ENCODE measurements at places on chromosomes 3 and 15. TPM values are rescaled to one million over a fixed set of nuclear protein-coding genes. Genes with fewer than 3 reads are reported as not detected.

Gene TFDP2
- total RNA-seq = 17.9 TPM

Gene NPAP1
- total RNA-seq = not detected

Gene FRMD5
- 4.6 TPM for total RNA-seq

Gene PRKCD
- 24.4 TPM for total RNA-seq

Gene MRPL47
- 38.5 TPM for total RNA-seq

Gene SIN3A
- 32.8 TPM for total RNA-seq

Gene PPP1R14D
- 0.28 TPM for total RNA-seq

Gene GABRA5
- 109 TPM for total RNA-seq

Gene TRH
- not detected for total RNA-seq

Gene TLR9
- total RNA-seq = not detected

Gene GOLGA8J
- not detected for total RNA-seq

Gene CCDC33
- total RNA-seq = 5.2 TPM

Gene SOX14
- not detected for total RNA-seq

Gene UBAP1L
- 0.48 TPM for total RNA-seq

Gene IGSF11
- 6.6 TPM for total RNA-seq

Gene PROS1
- 9.7 TPM for total RNA-seq

Gene EAF2
- total RNA-seq = 1.8 TPM

Gene C3orf80
- 2.1 TPM for total RNA-seq

Gene LARP6
- 66.0 TPM for total RNA-seq

Gene FANCD2OS
- total RNA-seq = not detected

Gene LOXL1
- 0.59 TPM for total RNA-seq

Gene DUOX1
- not detected for total RNA-seq

Gene GXYLT2
- total RNA-seq = 1.5 TPM

Gene MYRIP
- not detected for total RNA-seq

Gene MESP2
- total RNA-seq = 0.62 TPM

Gene SERINC4
- total RNA-seq = 0.10 TPM

Gene NR2F2
- total RNA-seq = 26.6 TPM

Gene ACTL6A
- total RNA-seq = 48.1 TPM

Gene HYAL1
- 0.50 TPM for total RNA-seq

Gene GRIP2
- 0.97 TPM for total RNA-seq

Gene GOLGA6B
- not detected for total RNA-seq

Gene GP9
- total RNA-seq = not detected

Gene SH2D7
- not detected for total RNA-seq

Gene GPR149
- not detected for total RNA-seq

Gene MORC1
- total RNA-seq = not detected

Gene HAPLN3
- 27.9 TPM for total RNA-seq

Gene LRRC34
- not detected for total RNA-seq

Gene UCN2
- 8.6 TPM for total RNA-seq

Gene CPNE9
- total RNA-seq = 0.10 TPM

Gene QTRT2
- total RNA-seq = 26.3 TPM

Gene TP53BP1
- total RNA-seq = 20.0 TPM

Data from A549 treated with RU486 at 1 μM for 4 hours (cell line).